Tibial nerve (tissue), 4 donors: ENCODE measurements at places on chromosomes 1 and 21. TPM values are rescaled to one million over a fixed set of nuclear protein-coding genes. Genes with fewer than 3 reads are reported as not detected.

MCL1 gene
- total RNA-seq: 306 TPM

OVAAL gene
- total RNA-seq: not detected

DNA sequence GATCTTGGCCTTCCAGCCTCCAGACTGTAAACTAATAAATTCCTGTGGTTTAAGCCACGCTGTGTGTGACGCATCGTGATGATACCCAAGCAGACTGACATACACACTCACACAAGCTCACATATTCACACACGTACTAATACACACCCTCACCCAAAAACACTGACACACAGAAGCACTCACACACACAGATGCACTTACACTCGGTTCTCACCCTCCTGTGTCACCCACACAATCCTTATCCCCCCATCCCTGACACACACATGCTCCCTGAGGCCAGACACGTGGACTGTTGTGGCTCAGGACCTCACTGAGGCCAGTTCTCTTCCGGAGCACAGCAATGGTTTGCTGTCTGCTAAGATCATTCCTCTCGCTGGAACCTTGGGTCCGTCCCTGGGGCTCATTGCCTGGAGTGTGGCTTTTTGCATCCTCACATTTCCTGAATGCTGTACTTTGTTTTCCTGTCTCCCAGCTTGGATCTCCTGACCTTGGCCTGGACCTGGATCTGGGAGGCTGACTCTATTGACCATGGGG is 76.9 kb upstream of the LYST start:
- H3K4me1 ChIP-seq: no peaks in the 10 kb centered on the region
- H3K27ac ChIP-seq: peak overlapping the region; percentile 9
- H3K36me3 ChIP-seq: no peaks in the 10 kb centered on the region
- H3K27me3 ChIP-seq: no peaks in the 10 kb centered on the region
- no peak overlapping the region for H3K4me3 ChIP-seq

DNA sequence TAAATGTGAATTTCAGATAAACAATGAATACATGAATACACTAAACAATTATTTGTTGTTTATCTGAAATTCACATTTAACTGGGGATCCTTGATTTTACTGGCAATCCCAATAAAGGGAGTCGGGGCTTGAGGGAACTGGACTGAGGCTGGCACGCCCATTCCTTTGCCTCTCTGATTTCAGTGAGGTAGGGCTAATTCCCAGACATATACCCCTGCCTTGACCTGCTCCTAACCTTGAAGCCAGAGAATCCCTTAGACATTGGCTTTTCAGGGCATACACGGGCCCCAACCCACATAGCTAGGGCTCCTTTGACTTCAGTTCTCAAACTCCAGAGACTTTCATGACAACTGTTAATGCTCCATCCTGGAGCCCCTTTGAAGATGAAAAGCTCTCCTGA is 10.8 kb upstream of the UTP25 start:
- no peaks in the 10 kb centered on the region for H3K27me3 ChIP-seq
- H3K4me1 ChIP-seq: no peaks in the 10 kb centered on the region
- DNase-seq: no peak

- no peak overlapping the region for H3K4me3 ChIP-seq
- no peak overlapping the region for H3K27ac ChIP-seq
- H3K36me3 ChIP-seq: no peaks in the 10 kb centered on the region
- H3K4me1 ChIP-seq: peaks cover 8% of the 10 kb centered on the region
These were observed 29.8 kb upstream of the KIAA0040 start for GRCh38 chr1:175222296-175222938.
